ENCODE measurements at places on chromosomes 5 and 9. TPM values are rescaled to one million over a fixed set of nuclear protein-coding genes. Genes with fewer than 3 reads are reported as not detected.

PKD2L2 gene
- total RNA-seq, result not detected

CARTPT gene
- not detected for total RNA-seq

CDX1 gene
- total RNA-seq, result not detected

SCGB3A2 gene
- not detected for total RNA-seq

GRIA1 gene
- not detected for total RNA-seq

SMIM33 gene
- total RNA-seq, result 1.1 TPM

SLC23A1 gene
- total RNA-seq, result 0.75 TPM

RETREG1 gene
- total RNA-seq, result 48.4 TPM
